ENCODE measurements at places on chromosomes 3 and 15.

DNA sequence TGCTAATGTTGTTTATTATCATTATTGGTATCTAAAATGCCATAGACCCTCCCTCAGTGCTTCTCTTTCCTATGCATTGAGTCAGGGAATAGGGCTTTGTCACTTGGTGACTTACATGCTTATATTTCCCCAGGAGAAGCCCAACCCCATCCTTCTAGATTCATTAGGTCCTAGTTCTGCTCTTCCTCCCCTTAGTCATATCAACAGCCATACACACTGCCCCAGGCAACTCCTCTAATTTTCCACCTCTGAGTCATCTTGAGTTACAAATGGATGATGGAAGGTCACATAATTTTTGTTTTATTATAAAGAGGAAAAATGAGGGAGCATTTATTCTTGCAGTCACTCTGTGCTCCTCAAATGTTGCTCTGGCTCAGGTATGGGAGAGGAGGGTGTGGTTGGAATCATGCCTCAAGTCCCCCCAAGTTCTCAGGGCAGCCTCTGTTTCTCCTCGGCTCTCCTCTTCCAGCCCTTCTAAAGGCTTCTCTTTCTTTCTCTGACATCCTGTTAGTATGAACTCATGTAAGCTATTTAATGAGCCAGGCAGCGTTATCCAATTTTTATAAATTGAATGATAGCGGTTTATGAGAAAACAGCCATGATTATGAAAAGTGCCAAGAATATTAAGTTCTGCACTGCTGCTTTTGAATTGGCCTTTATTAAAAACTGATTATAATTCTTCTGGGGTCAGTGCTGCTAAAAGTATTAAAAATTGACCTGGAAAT is 45.6 kb upstream of the FSTL1 start:
- no peak for DNase-seq

GRCh38 chr3:30539772-30540171 is 66.6 kb upstream of the TGFBR2 start:
- no peak for DNase-seq

GRCh38 chr3:149920119-149920518 is 50.6 kb downstream of the PFN2 start:
- no peak for DNase-seq

GRCh38 chr3:184409331-184409926 is 29.6 kb downstream of the CHRD start:
- no peak for DNase-seq

DNA sequence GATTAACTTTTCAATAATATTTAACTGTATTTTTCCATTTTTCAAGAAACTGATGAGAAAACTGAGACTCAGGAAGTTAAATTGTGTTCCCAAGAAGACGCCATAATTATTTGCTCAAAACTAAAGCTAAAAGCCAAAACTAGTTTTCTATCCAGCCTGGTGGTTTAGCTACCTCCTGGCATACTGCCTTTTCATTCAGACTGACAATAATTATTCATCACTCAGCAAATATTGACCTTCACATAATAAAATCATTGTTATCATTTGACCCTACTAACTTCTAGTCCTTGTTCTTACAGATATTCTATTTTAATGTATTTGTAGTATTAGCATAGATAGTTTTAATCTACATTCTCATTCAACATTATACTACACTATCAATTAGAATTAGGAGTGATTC is 210.6 kb upstream of the GADL1 start:
- DNase-seq, result no peak

GRCh38 chr15:82538961-82539690 is 1.1 kb downstream of the RPS17 start:
- no peak for DNase-seq
